NCI-H774 (cell line): ENCODE measurements at places on chromosomes 2 and 18.

GRCh38 chr18:60599267-60599666, 226.7 kb upstream of the MC4R start:
- no peak for DNase-seq

DNA sequence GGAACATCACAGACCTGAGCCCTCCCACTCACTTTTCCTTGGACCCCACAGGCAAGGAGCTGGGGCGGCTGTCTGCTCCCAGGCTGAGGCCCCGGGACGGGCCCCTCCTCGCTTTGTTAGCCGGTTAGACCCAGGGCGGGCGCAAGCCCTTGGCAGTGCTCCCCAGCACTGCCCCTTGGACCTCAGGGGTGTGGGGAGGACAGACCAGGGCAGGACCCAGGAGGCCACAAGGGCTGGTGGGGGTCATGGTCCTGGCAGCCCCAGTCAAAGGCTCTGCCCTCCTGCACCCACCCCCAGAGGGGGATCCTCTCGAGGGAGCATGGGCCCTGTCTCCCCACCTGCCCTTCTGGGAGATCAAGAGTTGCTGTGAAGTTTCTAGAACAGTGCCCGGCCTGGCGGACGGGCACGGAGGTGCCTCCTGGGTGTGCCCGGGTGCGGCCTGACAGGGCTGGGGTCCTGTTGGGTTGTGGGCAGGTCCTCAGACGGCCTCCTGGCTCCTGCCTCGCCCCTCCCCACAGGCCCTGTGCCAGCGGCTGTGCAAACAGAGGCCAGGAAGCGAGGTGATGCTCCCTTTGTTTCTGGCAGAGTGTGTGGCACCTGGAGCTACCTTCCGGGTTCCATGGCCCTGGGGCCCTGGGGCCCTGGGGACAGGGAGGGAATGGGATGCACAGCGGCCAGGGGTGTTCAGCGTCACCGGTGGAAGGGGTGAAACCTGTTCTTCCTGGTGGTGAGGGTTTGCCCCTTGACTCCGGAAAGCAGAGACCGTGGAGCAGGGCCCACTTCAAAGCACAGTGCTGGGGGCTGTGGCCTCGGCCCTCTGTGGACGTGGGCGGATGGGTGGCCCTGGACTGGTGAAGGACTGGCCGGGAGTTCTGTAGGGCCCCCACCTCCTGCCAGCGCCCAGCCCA, 2.9 kb upstream of the GAL3ST2 start:
- peak; percentile 68 for DNase-seq

DNA sequence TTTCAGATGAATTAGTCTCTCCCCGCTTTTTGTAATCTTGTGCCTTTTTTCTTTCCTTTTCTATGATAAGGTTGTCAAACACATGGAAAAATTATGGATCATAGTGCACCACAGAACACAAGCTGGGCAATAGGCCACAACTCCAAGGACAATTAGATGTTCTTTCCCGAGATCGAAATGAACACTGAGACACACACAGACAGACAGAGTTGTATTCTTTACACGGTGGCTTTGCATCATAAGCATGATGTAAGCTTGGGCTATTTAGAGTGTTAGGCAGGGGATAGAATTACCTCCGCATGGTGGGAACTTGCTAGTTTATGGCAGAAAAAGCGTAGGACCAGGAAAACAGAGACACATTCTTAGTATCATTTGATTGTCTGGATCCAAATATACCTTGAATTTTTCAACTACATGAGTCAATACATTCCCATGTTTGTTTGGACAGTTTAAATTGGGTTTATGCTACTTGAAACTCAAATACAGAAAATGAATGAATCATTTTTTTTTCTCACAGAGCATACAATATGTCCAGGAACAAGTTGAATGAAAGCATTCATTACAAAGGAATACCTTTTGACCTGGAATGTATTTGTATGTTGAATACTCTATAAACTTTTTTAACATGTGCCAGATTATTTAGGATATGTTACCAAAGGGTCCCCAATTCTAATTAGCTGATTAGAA, 1611.5 kb upstream of the TMEFF2 start:
- DNase-seq, result no peak

DNA sequence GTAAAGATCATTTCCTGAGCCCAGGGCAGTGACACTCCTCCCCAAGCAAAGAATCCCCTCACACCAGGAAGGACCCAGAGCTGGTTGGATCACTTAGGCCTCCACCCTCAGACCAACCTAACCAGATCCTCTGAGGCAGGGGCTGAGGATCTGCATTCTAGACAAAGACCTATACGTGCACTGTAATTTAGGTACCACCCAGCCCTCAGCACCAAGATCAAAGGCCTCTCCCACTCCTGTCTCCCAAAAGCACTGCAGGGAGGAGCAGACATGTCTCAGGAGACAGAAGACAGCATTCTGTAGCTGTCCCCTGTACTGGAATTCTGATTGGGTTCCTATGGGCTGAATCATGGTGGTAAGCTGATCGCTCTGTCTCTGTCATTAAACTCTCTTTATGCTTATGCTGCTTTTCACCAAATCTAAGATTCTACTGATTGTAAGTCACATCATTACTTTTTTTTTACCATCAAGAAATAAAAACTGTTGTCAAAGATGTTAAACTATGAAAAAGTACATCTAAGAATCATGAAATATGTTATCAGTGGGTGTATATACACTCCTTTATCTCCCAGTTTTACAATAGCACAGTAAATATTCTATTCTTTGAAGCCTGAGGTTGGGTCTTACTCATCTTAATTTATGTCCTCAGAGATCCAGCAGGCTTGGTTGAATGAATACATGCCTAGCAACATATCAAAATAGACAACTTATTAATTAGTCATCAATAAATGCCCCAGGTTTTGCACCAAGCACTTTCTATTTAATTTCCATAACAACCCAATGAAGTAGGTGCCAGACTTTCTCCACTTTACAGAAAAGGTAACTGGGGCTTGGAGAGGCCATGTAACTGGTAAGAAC, 28.3 kb downstream of the MCFD2 start:
- no peak for DNase-seq

DNA sequence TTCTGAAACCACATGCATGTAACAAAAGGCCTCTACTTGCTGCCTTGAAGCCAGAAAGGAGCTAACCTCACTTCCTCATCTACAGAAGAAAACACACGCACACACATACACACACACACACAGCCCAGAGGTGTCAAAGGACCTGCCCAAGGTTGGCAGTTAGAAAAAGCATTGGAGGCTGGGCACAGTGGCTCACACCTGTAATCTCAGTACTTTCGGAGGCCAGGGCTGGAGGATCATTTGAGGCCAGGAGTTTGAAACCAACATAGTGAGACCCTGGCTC, 125.9 kb upstream of the RNF152 start:
- no peak for DNase-seq

DNA sequence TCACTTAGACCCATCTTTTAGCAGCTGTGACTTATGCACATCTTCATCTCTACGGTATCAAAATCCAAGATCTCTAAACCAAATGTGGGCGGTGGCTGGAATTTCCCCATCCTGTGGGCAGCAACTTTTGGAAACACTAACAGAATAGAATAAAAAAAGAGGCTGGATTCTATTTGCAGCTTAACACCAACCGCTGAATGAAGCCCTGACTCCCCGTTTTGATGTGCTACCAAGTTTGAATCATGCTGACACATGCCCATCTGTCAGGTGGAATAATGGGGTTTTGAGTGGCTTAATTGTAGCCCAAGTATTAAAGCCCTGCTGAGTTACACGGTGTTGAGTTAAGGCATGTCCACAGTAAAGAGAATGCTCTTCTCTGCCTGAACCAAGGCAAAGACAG, 165.2 kb downstream of the MTCL1 start:
- no peak for DNase-seq

- DNase-seq, result no peak
These were observed 124.9 kb downstream of the GLI2 start for GRCh38 chr2:120860579-120860922.

DNA sequence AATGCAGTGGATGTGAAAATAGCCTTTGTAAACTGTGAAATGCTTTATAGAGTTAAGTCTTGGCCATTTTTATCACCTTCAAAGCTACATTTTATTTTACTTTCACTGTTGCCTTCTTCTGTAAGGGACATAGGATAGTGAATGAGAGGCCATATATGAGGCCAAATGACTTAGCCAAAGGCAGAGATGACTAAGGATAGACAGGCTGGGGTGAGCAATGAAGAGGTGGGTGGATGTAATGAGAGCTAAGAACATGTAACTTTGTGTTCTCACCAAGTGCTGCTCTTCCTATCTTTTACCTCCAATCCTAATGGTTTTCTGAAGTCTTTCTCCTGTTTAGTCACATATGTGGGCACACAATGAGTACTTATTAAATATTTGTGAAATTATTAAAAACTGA, 101.9 kb downstream of the MBD5 start:
- no peak for DNase-seq

DNA sequence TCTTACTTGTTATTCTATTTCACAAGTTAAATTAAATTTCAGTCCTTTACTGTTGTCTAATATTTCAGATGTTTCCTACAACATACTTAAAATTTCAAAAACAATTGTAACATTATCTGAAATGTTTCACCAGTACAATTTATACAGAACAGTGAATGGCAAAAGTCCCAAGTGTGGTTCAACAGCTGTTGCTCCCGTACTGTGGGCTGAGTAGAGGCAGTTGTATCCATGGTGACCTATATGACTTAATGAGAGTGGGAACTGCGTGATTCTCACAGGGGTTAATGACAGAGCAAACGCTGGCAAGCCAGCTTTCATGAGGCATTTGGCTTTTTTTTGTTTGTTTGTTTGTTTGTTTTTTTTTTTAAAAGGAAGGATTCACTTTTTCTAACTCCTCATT, 5.3 kb upstream of the PLCL1 start:
- DNase-seq, result no peak

- no peak for DNase-seq
These were observed 39.1 kb downstream of the SP100 start for GRCh38 chr2:230455005-230455684.

DNA sequence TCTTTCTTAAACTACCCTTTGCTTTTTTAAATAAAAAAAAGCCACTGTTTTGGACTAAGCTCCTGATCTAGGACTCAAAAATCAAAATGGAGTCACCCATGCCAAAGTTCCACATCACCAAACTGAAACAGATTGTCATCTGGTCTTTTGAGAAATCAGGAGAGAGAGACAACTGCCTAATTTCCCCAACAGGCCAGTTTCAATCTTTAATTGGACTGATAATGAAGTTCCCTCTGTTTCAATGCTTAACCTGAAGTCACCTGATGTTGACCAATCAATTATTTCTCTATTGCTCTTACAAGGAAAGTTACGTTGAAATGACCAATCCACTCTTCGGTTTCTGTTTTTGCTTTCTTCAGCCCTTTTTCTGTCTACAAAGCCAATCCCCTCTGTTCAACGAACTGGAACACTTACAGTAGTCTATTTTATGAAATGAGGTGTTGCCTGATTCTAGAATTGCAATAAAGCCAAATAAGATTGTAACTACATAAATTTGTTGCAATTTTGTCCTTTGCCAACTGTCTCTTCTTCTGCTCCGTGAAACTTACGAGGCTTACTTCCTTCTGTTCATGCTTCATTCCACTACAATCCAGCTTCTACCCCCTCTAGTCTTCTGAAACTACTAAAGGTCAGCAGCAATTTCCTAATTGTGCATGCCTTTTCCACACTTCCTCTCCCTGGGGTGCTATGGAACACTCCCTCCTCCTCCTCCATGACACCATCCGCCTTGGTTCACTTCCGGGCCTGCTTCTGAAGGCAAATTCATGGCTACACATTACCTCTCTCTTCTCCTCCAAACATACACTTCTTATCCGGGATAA, 95.2 kb upstream of the CD302 start:
- DNase-seq, result no peak

DNA sequence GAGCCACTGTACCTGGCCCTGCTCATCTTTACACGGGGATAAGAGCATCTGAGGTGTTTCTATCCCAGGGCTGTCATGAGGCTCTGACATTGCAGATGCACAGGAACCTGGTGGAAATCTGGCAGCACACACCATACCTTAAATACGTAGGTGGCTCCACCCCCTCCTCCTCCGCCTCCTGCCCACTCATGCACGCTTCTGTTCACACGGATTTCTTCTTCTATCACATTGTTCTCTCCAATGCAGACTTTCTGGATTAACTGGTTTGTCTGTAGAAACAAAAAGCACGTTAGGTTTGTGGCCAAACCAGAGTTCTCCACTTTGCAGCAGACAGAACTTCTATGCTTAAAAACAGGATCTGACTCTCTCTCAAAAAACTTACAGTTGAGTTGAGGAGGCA, 118.2 kb downstream of the CLIP4 start:
- no peak for DNase-seq

DNA sequence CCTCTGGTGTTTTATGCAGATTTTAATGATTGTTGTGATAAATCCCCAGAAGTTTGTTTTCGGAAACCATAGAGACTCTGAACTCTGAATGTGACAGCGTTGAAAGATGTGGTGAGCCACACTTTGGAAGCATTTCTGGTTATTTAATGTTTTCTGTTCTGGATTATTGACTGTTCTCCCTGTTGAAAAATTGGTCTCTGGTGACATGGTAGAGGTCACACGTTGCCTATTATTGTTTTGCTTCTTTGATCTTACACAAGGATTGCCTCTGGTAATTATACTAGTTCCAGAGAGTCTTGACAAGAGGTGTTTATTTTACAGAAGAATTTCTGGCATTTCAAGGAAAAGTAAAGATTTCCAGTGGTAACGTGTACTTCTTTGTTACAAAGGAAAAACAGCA, 127.1 kb downstream of the GREB1L start:
- no peak for DNase-seq

DNA sequence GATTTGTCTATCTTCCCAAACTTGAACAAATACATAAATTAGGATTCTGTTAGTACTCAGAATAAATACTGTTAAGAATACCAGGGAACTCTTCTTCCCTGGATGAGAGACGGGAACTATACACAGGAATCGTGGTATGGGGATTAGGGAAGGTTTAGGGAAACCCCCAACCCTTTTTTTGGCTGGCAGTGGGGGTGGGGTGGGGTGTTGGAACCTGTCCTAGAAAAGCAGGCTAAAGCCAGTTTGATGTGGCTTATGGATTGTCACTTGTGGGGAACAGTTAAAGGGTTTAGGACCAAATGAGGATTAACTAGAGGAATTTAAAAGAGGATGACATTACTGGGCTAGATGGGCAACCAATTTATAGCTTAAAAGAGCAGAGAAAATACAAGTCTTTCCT, 1.8 kb downstream of the SLC4A10 start:
- no peak for DNase-seq

DNA sequence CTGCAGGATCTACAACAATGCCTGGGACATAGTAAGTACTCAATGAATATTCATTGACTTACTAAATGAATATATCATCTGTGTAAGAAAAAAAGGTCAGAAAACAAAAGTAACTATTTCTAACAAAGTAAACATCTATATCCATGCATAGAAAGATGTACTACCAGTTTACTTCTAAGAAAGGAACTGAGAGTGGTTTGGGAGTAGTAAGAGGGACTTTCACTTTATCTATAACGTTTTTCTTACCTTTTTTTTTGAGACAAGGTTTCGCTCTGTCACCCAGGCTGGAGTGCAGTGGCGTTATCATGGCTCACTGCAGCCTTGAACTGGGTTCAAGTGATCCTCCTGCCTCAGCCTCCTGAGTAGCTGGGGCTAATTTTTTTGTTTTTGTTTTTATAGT, 25.7 kb downstream of the DHX57 start:
- DNase-seq, result no peak
